Thyroid gland (tissue), 4 donors: ENCODE measurements at places on chromosomes 5 and 9. TPM values are rescaled to one million over a fixed set of nuclear protein-coding genes. Genes with fewer than 3 reads are reported as not detected.

- peaks cover 7% of the 10 kb centered on the region for H3K36me3 ChIP-seq
- peak overlapping the region; percentile 72 for H3K27ac ChIP-seq
- peaks cover 51% of the 10 kb centered on the region for H3K4me1 ChIP-seq
Observed at GRCh38 chr9:109016132-109016531, 2.8 kb upstream of the CTNNAL1 start.

- no peak for DNase-seq
- no peaks in the 10 kb centered on the region for H3K27me3 ChIP-seq
- H3K4me3 ChIP-seq: no peak overlapping the region
- no peaks in the 10 kb centered on the region for H3K4me1 ChIP-seq
- H3K27ac ChIP-seq: no peak overlapping the region
- peaks cover 4% of the 10 kb centered on the region for H3K36me3 ChIP-seq
Observed at GRCh38 chr5:116475338-116475737, 99.3 kb downstream of the SEMA6A start.

DNA sequence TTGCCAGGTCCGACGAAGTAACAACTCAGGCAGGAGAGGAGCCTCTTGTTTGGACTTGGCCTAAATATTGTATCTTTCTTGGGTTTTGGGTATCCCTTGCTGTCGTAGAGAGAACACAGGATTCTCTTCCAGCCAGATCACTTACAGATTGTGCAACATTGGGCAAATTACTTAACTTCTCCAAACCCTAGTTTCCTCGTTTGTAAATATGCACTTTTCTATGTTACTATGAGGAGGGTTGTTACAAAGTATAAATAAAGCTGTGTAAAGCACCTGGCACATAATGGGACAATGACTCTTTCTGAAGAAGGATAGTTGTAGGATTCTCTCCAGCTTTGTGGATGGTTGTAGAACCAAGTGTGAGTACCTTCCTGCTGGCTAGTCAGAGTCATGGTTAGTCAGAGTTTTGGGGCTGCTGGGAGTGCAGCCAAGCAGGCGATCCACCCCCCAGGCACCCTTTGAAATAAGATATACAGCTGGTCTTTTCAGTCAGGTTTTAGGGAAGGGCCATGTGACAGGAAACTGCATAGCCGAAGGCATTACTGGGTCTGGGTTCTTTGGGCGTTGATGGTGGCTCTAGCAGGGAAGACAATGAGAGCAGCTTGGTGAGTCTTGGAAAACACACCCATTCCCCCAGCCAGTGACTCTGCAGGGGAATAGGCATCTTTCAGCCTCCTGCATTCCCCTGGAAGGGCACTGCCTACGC is 49.9 kb upstream of the GDNF start:
- no peak for DNase-seq
- H3K4me1 ChIP-seq: peaks cover 5% of the 10 kb centered on the region
- H3K27me3 ChIP-seq: no peaks in the 10 kb centered on the region
- no peaks in the 10 kb centered on the region for H3K36me3 ChIP-seq

- H3K36me3 ChIP-seq: no peaks in the 10 kb centered on the region
- no peak overlapping the region for H3K27ac ChIP-seq
- DNase-seq: peak; percentile 73
Observed at GRCh38 chr9:91001146-91001611, 199.6 kb downstream of the SYK start.

DNA sequence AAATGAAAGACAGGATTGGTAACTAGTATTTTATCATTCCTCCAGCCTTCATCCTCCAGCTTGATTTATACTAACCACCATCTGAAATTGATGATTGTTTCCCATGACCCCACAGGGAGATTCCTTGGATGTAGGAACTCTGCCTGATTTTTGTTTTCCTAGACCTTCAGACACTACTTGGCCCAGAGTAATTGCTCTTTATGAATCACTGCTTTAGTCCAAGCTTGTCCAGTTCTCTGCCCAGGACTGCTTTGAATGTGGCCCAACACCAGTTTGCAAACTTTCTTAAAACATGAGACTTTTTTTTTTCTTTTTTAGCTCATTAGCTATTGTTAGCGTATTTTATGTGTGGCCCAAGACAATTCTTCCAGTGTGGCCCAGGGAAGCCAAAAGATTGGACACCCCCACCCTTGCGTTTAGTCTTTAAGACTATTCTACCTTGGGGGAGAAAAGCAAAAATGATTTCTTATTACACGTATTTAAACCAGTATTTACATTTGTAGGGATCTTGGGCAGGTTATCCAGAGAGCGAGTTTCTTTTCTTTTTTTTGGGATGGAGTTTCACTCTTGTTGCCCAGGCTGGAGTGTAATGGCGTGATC is 18.4 kb downstream of the BASP1 start:
- H3K36me3 ChIP-seq: no peaks in the 10 kb centered on the region
- H3K27ac ChIP-seq: no peak overlapping the region
- DNase-seq: no peak
- no peak overlapping the region for H3K4me3 ChIP-seq
- peaks cover 2% of the 10 kb centered on the region for H3K4me1 ChIP-seq

DNA sequence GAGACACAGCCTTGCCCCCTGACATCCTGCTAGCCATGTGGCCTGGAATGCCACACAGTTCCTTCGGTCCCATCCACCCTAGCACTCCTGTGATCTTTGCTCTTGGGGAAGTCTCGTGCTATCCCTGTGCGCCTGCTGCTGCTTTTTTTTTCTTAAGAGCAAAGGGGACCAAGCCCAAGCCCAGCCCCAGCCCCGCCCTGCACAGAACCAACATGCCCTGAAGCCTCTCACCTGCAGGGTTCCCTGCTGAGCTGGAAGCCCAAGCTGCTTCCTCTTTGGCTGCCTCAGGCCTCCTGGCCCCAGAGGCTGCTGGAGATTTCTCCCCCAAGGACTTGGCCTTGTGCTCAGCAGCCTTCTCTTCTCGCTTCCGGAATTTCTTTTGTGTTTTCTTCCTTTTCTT is 1.8 kb downstream of the SURF6 start:
- no peak for DNase-seq
- peaks cover 16% of the 10 kb centered on the region for H3K4me1 ChIP-seq
- H3K27ac ChIP-seq: no peak overlapping the region
- H3K36me3 ChIP-seq: peaks cover 39% of the 10 kb centered on the region
- no peaks in the 10 kb centered on the region for H3K27me3 ChIP-seq

- no peaks in the 10 kb centered on the region for H3K4me1 ChIP-seq
- no peaks in the 10 kb centered on the region for H3K27me3 ChIP-seq
- peak; percentile 43 for DNase-seq
- no peak overlapping the region for H3K4me3 ChIP-seq
- H3K36me3 ChIP-seq: no peaks in the 10 kb centered on the region
Observed at GRCh38 chr5:154397652-154398406, 48.0 kb upstream of the SAP30L start.

DNA sequence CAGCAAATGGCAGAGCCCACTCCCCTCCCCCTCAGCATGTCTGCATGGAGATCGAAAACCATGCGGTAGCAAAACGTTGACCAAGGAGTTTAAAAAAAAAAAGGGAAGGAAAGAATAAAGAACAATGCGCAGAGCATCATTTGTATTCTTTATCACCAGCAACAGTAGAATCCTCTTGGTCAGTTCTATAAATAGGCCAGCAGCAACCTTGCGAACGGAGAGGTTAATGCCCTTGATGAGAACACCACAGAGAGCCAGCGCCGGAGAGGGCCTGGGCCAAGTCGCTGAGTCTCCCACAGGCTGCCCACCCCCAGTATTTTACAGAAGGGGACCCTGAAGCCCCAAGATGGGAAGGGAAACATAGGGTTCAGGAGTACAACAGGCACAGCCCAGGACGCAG is 22.7 kb downstream of the WHRN start:
- no peaks in the 10 kb centered on the region for H3K4me1 ChIP-seq
- no peak overlapping the region for H3K27ac ChIP-seq
- no peak for DNase-seq
- no peaks in the 10 kb centered on the region for H3K36me3 ChIP-seq
- H3K27me3 ChIP-seq: no peaks in the 10 kb centered on the region

DNA sequence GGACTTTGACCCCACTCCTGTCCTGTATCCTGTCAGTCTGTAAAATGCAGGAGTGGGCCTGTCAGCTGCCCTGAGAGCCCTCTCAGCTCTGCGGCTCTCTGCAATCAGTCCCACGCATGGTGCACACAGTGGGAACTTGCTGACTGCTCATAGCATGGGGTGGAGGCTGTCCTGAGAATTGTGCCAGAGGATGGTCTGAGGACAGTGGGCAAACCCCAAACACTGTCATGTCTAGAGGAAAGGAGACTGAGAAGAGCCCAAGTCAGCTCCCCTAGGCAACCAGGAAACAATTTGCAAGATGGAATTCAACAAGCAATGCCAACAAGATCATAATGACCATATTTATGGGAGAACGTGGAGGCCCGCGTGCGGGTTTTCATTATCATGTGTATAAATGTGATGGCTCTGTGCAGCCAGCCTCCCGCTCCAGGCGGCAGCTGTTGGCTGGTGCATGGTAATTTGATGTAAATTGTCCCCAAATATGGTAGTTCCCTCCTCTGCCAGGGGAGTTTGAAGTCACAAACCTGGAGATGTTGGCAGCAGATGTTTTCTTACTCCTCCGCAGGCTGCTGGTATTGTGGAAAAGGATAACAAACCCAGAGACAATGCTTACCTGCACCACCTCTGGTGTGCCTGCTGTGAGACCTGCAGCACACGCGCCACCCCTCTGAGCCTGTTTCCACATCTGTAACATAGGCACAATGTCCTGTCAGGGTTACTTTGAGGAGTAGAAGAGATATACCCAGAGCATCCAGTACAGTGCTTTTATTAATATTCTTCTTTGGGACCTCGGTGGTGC is 39.8 kb upstream of the ALDH1B1 start:
- DNase-seq: no peak
- H3K27ac ChIP-seq: no peak overlapping the region
- no peaks in the 10 kb centered on the region for H3K27me3 ChIP-seq
- H3K4me3 ChIP-seq: no peak overlapping the region
- no peaks in the 10 kb centered on the region for H3K4me1 ChIP-seq
- H3K36me3 ChIP-seq: no peaks in the 10 kb centered on the region

DNA sequence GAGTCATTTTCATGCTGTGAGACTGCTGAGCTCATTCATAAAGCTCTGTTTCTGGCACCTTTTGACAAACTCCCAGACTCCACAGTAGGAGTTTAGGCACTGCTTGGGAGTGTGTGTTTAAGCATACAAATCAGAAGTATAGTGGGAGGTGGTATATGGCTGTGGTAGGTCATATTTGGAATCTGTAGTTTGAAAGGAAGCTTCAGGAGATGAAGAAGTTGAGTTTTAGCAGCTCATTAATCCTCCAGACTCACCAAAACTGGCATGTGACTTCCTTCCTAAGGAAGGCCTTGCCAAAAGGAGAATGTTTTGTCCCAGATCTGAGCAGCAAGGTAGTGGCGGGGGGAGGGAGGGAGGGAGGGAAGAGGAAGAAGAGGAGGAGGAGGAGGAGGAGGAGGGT is 52.8 kb downstream of the SAXO1 start:
- H3K27ac ChIP-seq: no peak overlapping the region
- H3K4me3 ChIP-seq: no peak overlapping the region
- no peaks in the 10 kb centered on the region for H3K36me3 ChIP-seq
- peaks cover 8% of the 10 kb centered on the region for H3K4me1 ChIP-seq
- no peaks in the 10 kb centered on the region for H3K27me3 ChIP-seq

- H3K27me3 ChIP-seq: no peaks in the 10 kb centered on the region
- no peak overlapping the region for H3K27ac ChIP-seq
- DNase-seq: no peak
- H3K36me3 ChIP-seq: no peaks in the 10 kb centered on the region
- H3K4me1 ChIP-seq: peaks cover 19% of the 10 kb centered on the region
Observed at GRCh38 chr5:119288379-119289033, 67.3 kb upstream of the TNFAIP8 start.

GRCh38 chr5:83172655-83173054 is 95.3 kb downstream of the XRCC4 start:
- no peak overlapping the region for H3K27ac ChIP-seq
- no peak overlapping the region for H3K4me3 ChIP-seq
- H3K27me3 ChIP-seq: no peaks in the 10 kb centered on the region
- H3K4me1 ChIP-seq: no peaks in the 10 kb centered on the region

DNA sequence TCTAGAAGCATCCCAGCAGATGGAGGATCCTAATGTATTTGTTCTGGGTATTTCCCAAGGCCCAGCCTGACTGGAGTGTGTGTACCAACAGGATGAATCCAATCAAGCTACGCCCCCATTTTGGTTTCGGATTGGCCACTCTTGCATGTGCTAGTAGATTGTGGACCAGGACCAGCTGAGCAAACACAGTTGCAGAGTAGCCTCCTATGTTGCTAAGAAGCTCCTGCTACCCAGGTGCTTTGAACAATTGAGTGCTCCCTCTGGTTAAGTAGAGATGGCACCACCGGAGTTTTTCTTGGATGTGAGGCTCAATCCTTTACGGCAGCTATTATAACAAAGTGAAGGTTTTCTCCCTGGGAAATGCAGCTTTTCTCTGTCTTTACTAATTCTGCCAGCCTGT is 204.5 kb downstream of the NTRK2 start:
- no peaks in the 10 kb centered on the region for H3K4me1 ChIP-seq
- no peak for DNase-seq
- H3K36me3 ChIP-seq: no peaks in the 10 kb centered on the region
- no peak overlapping the region for H3K4me3 ChIP-seq
- H3K27ac ChIP-seq: no peak overlapping the region

DNA sequence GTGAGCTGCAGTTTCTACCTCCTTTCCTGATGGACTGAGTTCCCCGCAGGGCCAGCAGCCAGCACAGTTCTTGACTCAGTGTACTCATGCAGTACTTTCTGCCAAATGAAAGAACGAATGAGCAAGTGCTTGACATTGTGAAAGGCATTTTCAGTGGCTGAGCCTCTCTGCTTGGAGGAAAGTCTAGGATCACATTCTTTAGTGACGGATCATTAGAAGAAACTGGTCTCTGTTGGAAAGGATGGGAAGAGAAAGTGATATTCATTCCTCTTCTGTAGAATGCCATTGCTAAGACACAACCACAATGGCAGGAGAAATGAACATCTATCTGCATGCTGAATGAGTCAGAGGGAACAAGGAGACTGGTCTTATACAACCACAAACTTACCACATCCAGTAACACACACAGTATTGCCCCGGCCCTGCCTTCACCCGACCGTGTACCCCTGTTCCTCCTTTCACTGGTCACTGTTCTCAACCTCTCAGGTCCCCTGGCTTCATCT is 206.9 kb downstream of the CRB2 start:
- peak overlapping the region; percentile 50 for H3K27ac ChIP-seq
- peaks cover 21% of the 10 kb centered on the region for H3K4me1 ChIP-seq
- peak; percentile 79 for DNase-seq

DNA sequence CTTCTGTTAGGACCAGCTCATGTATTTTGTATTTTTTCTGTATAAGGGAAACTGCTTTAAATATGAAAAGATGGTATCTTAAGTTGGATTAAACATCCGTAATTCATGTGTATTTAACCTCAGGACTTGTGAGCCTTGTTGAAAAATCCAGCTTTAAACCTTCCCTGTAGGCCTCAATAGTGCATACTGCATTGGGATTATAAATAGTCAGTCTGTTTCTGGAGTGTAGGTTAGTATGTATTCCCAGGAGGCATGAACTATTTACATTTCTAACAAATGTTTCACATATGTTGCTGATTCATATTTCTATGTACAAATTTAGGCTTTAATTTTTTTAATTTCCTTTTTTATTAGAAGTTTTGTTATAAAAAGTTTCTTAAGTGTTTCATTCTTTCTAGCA is 137.9 kb upstream of the GRHPR start:
- no peak overlapping the region for H3K27ac ChIP-seq
- H3K4me1 ChIP-seq: no peaks in the 10 kb centered on the region
- H3K4me3 ChIP-seq: no peak overlapping the region

Gene SLC6A19
- total RNA-seq: not detected

Gene SOHLH1
- not detected for total RNA-seq

Gene FGF10
- 35.6 TPM for total RNA-seq

Gene PCDHGB5
- 22.6 TPM for total RNA-seq

Gene ARL14EPL
- total RNA-seq: not detected
